ENCODE measurements at places on chromosomes 13 and 19. TPM values are rescaled to one million over a fixed set of nuclear protein-coding genes. Genes with fewer than 3 reads are reported as not detected.

Gene AP2A1
- 75.2 TPM for total RNA-seq

Gene N4BP2L1
- 7.4 TPM for total RNA-seq

Gene CFAP97D2
- not detected for total RNA-seq

Gene IGFL1
- 0.56 TPM for total RNA-seq

DNA sequence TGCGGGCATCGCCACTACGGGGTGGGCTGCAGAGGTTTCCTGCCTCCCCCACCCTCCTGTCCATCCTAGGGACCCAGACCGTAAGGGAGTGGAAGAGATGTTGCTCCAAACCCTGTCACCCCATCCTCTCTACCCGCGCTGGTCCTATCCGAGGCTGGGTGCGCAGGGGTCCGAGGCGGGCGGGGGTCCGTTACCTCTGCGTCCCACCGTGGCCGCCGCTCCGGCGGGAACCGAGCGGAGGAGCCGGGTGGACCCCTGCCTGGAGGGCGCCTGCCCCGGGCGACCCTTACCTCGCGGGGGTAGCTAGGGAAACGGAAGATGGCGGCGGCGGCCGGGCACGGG, at the start of gene DGKH:
Gene DGKH (plus strand): TSS at position 307 of the 342 bp plus-strand sequence. CDS start 126 bp downstream, outside the sequence.
- peak within 1 kb of the TSS; percentile 77 for H3K27ac ChIP-seq
- H3K27me3 ChIP-seq: peaks cover 40% of the 10 kb centered on the region
- DNase-seq: peak; percentile 71
- H3K4me3 ChIP-seq: peak within 1 kb of the TSS; percentile 91

- H3K4me3 ChIP-seq: no peak overlapping the region
- no peaks in the 10 kb centered on the region for H3K27me3 ChIP-seq
- DNase-seq: no peak
- H3K4me1 ChIP-seq: no peaks in the 10 kb centered on the region
These were observed 8.7 kb downstream of the NCLN start for GRCh38 chr19:3194106-3195087.

DNA sequence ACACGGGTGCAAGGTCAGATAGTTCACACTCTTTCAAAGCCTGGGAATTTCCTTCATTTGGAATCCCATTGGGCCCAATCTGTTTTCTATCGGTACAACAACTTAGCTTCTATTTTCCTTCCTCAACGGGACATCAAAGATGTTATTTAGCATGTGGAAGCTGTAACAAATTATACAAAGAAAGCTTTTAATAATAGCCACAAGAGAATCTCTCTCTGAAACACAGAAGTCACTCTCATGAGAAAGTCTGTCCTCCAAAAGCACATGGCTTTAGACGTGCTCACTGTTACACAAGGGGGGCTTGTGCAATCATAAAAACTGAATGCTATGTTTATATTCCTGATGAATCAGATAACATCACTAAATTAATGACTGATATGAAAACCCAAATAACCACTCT, 28.9 kb upstream of the CYSLTR2 start:
- no peaks in the 10 kb centered on the region for H3K36me3 ChIP-seq
- H3K27me3 ChIP-seq: no peaks in the 10 kb centered on the region
- H3K4me1 ChIP-seq: peaks cover 23% of the 10 kb centered on the region
- no peak overlapping the region for H3K4me3 ChIP-seq
- peak overlapping the region; percentile 81 for H3K27ac ChIP-seq
- DNase-seq: no peak

DNA sequence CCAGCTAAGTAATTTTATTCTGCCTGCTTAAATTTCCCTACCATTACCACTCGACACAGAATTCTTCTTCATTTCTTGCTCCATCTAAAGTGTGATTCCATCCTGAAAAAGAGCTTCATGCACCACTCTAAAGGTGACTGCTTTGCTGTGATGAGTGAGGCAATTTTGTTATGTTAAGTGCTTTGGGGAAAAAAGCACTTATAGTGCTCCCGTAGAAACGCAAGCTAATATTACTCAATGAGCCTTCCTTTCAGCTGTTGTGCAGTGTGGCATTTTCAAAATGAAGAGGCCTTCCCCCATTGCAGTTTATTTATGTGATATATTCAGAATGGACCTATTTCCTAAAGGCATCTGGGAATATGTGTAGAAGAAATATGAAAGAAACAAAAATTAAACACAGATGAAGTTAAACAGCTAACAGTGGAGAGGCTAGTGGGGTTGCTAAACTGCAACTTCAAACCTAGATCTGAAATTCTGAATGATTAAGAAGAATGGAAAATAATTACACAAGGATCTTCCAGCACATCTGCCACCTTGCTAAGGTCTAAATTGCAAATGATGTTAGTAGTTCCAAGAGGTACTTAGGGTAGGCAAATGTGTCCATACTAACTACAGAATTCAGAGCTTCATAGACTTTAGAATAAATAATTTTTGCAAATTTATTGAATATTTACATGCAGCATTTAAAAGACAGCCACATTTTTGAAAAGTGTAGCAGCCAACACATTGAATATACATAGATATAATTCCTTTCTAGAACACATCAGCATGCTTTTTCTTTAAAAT, 211.7 kb downstream of the DCT start:
- H3K36me3 ChIP-seq: no peaks in the 10 kb centered on the region
- no peak for DNase-seq
- no peak overlapping the region for H3K4me3 ChIP-seq
- H3K4me1 ChIP-seq: peaks cover 5% of the 10 kb centered on the region
